ENCODE measurements at places on chromosomes 11 and 22.

- no peak for DNase-seq
Measured at GRCh38 chr11:45150943-45151342, 4.5 kb downstream of the PRDM11 start.

DNA sequence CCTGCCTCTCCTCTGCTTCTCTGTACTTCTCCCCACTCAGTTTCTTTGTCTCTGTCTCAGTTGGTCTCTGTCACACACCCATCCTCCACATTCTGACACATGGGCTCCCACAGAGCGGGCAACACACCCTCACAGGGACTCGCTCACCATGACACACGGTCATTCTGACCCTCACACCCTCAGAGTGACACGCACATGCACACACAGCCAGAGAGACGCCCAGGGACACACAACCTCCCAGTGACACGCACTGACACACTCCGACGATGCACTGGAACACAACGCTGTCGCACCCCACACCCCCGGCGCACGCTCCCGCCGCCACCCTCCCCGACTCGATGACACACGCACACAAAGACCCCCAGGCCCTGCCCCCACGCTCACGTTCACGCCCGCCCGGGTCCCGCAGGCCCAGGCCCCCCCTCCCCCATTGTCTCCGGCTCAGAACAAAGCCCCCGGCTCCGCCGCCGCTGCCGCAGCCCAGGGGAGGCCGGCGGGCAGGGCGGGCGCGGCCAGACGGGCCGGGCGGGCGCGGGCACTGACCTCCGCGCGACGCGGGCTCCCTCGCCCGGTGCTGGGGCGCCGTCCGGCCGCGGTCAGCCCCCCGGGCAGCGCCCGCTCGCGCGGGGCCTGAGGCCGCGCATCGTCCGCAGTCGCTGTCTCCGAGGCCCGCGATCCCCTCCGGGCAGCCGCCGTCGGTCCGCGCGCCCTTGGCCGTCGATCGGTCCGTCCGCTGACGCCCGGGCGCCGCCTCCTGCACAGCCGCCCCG lies 404 bp downstream of the DCHS1 start:
- DNase-seq: no peak

DNA sequence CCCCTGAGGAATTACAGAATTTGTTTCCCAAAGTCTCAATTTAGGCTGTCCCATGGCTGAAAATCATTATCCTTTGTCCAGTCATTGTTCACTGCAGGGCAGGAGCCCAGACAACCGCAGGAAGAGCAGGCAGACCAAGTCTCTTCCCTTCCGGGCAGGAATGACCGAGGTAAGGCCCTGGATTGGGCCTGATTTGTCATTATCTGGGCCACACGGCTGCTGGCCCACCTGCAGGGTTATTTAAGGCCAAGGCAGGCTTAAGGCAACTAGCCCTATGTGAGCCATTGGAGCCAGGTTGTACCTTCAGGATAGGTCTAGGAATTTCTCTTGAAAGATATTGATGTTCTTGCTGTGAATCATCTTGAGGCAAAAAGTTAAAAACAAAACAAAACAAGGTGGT lies 9.7 kb upstream of the IL10RA start:
- no peak for DNase-seq

- no peak for DNase-seq
Measured at GRCh38 chr22:45777046-45777851, 105.6 kb downstream of the ATXN10 start.

DNA sequence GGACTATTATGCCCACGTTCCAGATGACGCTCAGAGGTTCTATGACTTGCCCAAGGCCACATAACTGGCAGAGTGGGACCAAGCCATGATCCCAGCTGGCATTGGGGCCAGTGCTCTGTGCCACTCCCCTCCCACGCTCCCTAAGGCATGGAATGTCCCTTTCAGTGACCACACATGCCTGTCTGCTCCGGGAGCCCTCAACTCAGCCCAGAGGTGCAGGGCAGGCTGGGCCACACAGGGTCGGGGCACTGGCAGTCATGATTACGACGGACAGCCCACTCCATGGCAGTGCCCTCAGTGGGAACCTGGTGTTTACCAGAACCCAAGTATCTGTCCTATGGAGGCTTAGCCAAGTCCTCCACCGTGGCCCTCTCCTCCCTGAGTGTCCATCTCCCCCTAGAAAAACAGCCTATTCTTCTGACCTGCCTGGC lies 10.0 kb downstream of the RHBDD3 start:
- no peak for DNase-seq

- no peak for DNase-seq
Measured at GRCh38 chr22:49753961-49754695, 73.5 kb downstream of the BRD1 start.

DNA sequence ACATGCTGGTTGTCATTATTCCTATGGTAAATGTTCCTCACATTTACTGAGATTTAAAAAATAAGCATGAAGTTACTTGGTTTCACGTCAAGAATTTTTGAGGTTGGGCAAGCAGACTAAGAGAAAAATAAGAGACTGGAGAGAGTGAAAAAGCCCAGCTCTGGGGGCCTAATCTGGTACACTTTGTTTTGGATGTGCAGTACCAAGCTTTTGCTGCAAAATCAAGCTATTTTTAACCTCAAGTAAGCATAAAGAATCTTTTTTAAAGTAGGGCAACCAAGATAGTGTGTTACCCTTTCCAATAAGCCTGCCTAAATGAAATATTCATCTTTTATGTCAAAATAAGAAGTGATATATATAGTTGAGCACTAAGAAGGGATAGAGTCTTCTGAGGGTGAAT lies 79.4 kb upstream of the ARHGAP20 start:
- DNase-seq: no peak

GRCh38 chr11:61486779-61487178 lies 21.8 kb upstream of the LRRC10B start:
- DNase-seq: no peak

GRCh38 chr11:82692981-82693380 lies 40.7 kb downstream of the FAM181B start:
- no peak for DNase-seq

- no peak for DNase-seq
Measured at GRCh38 chr11:995044-995751, 41.3 kb downstream of the MUC6 start.

- DNase-seq: no peak
Measured at GRCh38 chr11:15947681-15948648, 408.4 kb downstream of the SOX6 start.

GRCh38 chr11:32897103-32897502 lies 4.5 kb downstream of the QSER1 start:
- no peak for DNase-seq

- DNase-seq: no peak
Measured at GRCh38 chr22:23755711-23756110, 1.5 kb upstream of the VPREB3 start.

GRCh38 chr22:37197451-37198257 lies 9.6 kb upstream of the C1QTNF6 start:
- no peak for DNase-seq

DNA sequence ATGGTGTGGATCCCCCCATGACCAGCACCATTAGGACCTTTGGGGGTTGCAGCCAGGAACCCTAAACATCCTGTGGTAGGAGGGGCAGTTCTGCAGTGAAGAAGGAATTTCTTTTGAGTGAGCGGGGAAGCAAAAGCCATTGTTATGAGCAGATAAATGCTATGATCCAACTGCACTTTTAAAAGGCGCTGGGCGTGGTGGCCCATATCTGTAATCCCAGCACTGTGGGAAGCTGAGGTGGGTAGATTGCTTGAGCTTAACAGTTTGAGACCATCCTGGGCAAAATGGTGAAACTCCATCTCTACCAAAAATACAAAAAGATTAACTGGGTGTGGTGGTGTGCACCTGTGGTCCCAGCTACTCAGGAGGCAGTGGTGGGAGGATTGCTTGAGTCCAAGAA lies 5.9 kb upstream of the TOMM22 start:
- no peak for DNase-seq

- DNase-seq: no peak
Measured at GRCh38 chr11:119436093-119436492, 13.1 kb upstream of the THY1 start.

DNA sequence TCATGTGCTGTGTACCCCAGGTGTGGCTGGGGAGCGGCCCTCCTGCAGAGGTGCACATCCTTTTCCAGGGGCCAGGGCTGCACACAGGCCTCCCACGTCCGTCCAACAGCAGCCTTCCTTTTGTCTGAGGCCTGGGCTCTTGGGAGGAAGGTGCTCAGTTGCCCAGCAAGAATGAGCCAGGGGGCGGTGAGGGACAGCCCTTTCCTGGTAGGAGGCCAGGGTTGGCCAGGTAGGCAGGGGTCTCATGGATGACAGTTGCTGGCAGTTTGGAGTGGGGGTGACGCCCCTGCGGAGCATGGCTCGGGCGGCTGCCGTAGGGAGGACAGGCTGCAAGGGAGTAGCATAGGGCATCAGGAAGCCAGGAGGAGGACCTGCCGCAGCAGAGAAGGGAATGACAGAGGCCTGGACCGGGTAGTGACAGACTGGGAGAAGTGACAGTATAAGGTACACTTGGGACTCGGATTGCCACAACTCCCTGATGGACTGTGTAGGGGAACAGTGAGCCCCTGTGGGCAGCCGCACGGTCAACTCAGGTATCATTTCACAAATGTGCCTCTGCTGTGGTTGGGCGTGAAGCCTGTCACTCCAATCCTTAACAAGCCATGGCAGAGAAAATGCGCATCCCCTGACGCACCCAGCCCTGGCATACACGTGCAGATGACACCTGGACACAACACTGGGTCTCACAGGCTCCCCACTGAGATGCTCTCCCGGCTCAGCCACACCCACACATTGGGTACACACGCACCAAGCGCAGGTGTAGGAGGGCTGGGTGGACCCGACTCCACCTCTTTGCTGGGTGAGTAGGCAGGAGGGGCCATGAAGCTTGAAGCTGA lies 79.7 kb downstream of the DGCR2 start:
- no peak for DNase-seq

DNA sequence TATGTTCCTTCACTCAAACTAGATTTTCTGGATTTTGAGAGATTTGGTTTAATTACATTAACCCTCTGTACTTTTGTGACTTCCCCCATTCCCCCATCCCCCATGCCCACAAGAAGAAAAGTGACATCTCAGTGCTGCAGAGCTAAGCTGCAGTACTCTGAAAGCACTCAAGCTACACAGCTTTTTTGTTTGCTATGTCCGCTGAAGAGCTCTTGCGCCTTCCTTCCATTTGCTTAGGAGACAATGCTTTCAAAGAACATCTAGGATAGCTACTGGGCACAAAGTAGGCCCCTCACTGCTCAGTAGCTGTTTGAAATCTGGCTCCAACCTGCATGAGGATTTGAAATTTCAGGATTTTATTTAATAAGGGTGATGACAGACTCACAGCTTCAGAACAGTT lies 69.7 kb downstream of the SLC17A6 start:
- DNase-seq: no peak

DNA sequence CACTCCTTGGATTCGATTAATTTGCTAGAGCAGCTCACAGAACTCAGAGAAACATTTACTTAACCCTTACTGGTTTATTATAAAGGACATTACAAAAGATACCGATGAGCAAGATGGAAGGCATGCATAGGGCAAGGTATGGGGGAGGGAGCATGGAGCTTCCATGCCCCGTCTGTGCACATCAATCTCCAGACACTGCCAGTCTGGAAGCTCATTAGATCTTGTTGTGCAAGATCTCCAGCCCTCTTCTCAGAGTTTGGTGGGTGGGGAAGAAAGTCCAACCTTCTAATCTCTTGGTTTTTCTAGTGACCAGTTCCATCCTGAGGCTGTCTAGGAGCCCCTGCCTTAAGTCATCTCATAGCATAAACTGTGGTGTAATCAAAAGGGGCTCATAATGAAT lies 190.7 kb downstream of the UVRAG start:
- no peak for DNase-seq

GRCh38 chr22:32850591-32851517 lies 49.3 kb downstream of the TIMP3 start:
- DNase-seq: no peak

DNA sequence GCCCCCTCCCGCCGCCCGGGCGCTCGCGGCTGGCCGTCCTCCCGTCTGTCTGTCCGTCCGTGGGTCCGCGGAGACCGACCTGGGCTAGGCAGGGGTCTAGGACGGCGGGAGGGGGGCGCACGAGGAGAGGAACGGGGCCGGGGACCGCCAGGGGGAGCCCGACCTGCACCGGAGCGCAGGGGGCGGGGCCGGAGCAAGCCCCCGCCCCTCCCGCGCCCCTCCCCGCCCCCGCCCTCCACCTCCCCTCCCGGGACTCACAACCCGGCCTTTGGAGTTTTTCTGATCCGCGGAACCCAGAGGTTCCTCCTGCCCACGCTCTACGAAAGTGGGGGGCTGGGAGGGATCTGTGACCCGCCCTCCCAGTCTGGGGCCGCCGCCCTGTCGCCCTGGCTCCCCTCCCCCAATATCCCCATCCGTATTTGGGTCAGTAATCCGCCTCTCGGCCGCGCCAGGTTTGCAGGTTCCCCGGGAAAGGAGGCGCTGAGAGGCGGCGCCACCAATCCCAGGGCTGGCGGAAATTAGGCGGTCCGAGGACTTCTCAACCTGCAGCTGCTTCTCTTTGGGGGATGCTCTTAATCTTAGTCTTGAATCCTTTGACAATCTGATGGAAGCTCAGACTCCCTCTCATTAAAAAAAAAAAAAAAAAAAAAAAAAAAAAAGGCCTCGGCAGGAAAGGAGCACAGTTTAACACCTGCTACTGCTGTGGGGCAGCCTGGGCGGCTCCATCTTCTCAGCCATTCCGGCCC lies 925 bp upstream of the KCNJ11 start:
- DNase-seq: no peak

DNA sequence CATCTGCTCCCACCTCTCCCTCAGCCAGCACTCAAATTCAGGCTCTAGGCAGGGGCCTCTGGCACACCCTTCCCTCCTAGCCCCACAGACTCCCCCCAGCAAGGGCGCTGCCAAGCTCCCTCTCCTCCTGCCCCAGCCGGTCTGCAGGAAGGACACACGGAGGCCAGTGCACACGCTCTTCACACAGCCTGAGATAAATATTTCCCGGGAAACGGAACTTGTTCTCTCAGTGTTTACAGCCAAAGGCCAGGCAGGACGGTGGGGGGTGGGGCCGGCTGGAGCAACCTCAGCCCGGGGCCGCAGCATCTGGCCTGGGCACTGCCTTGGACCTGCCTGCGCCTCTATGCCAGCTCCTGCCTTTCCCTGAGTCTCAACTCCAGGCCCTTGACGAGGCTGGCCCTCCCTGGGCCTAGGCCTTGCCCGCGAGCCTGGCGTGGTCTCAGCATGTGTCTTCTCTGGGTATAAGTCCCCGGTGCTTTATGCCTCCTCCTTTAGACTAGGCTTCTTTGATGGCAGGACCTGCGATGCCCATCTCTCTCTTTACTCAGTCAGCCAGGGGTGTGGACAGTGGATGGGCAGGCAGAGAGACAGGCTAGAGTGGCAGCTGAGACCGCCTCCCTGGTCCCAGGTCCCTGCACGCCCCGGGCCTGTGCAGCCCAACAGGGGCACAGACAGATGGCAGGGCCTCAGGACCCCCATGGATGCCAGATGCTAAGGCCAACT lies 48.4 kb downstream of the PDE2A start:
- no peak for DNase-seq
